Kidney tubule cell (primary cell): ENCODE measurements at places on chromosomes 12 and 14.

DNA sequence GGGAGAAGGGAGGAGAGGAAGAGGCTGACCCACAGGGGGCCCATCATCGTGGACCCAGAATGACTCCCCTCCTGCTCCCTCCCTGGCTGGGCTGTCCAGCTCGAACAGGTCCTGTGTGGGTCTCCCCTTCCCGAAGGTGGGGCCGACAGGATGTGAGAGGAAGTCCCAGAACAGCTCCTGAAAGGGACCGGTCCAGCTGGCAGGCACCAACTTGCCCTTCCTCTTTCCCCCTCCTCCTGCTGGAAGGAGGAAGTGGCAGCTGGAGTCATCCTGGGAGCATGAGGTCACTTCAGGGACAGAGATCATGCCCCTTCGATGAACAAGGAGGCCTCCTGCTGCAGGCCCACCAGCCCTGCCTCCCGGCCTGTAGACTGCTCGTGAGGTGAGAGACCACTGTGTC lies 35.0 kb upstream of the BEGAIN start:
- DNase-seq = no peak

GRCh38 chr14:58562141-58562540 lies 75.6 kb upstream of the DACT1 start:
- no peak for DNase-seq

DNA sequence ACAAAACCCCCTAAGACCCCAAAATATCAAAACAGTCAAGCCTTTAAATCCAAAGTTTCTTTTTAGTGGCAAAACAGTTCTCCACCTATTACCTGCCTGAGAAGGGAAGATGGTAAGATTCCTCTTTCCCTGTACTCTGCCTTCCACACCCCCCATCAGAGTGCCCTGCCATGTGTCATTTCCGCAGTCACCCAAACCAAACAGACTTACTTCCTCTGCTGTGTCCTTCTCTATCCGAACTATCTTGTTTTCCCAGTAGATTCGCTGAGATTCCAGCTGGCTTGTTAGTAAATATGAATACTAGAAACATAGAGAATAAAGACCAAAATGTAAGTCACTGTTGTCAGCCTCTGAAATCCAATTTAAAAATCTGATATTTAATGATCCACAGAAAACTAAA lies 30.4 kb downstream of the BRAP start:
- DNase-seq = no peak

DNA sequence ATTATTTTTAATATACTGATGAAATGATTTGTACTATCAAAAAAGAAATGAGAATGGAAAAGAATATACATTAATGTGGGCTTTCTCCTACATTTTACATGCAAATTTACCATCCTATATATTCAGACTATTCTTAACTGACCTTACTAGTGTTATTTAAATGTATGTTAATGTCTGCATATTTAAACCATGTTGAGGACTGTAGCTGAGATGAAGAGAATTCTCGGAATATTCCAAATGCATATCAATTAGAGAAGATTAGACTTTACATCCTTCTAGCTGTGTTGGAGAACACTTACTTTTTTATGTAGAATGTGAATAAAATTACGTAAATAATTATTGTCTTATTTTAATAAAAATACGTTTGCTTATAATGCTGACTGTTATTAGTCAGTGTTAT lies 990.1 kb upstream of the LRFN5 start:
- DNase-seq = no peak
